Activated CD4-positive, alpha-beta T cell treated with anti-CD3 and anti-CD28 coated beads, Interleukin-2, Interleukin-6, amounts not matched to agents 100 ng/mL and 50 ng/mL, durations not matched to agents 16 hours and 8 hours (primary cell): ENCODE measurements at places on chromosomes 3 and 15.

DNA sequence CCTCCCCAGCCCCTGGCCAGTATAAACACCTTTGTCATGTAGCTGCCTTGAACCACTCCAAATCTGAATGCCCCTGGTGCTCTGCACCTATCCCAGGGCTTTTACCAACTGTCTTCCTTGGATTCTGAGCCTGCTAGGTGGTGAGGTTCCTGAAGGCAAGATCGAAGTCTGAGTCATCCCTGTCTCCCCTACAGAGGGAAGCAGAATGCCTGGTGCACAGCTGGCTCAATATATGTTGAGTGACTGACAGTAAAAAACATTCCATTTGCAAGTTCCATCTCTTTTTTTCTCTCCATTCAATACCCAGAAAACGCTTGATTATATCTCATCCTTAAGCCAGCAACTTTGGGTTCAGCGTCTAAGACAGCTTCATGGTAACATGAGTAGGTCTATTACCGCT lies 24.7 kb downstream of the SLC24A1 start:
- DNase-seq: no peak

- DNase-seq: no peak
Observed at GRCh38 chr3:171295484-171296373, 164.5 kb downstream of the TNIK start.

- DNase-seq: no peak
Observed at GRCh38 chr3:31341130-31341529, 191.6 kb upstream of the STT3B start.

- DNase-seq: no peak
Observed at GRCh38 chr15:80272987-80273386, 21.0 kb upstream of the CTXND1 start.

- no peak for DNase-seq
Observed at GRCh38 chr15:41801850-41802455, 25.9 kb upstream of the JMJD7 start.

DNA sequence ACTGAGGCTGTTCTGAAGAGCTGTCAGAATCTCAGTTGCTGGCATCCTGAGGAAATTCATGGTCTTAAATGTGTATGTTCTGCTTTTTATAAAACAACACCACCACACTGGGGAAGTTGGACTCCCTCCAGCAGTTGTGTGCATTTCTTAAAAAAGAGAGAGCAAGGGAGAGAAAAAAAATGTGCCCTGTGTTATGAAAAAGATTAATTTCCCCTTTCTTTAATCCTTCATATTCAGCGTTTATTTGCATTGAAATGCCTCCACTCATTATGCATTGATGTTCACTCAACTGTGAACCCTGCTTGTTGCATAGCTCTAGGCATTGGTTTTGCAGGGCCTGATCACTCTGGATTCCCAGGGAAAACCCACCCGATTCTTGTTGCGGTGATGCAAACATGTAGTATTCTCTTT lies 4.4 kb upstream of the ZNF609 start:
- no peak for DNase-seq
